Activated T-helper 1 cell treated with anti-CD3 and anti-CD28 coated beads, Interleukin-2, amount 50 U/mL, for 16 hours (primary cell): ENCODE measurements at places on chromosomes 5 and 9.

- DNase-seq, result no peak
These were observed 61.2 kb upstream of the JAK2 start for GRCh38 chr9:4923580-4924544.

- DNase-seq, result no peak
These were observed 92.0 kb upstream of the RAI14 start for GRCh38 chr5:34563931-34564709.

DNA sequence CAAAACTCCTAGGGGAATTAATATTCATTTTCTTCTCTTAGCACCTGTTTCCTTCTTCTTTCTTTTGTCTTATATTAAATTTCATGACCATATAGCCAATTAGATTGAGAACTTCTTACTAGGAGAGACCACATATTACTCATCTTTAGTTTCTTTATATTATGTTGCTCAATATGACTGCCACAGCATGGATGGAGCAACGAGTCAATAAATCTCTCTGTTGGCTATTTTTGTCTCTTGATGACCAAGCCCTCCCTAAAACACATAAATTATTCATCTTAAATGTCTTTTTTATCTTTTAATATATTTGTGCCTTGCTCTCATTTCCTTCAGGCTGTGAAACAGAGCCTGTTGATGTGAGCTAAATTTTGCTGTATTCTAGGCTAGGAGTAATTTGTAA, 123.0 kb downstream of the ADAMTSL1 start:
- DNase-seq, result no peak

- DNase-seq, result no peak
These were observed 617.8 kb upstream of the DMAC1 start for GRCh38 chr9:8417341-8417740.

DNA sequence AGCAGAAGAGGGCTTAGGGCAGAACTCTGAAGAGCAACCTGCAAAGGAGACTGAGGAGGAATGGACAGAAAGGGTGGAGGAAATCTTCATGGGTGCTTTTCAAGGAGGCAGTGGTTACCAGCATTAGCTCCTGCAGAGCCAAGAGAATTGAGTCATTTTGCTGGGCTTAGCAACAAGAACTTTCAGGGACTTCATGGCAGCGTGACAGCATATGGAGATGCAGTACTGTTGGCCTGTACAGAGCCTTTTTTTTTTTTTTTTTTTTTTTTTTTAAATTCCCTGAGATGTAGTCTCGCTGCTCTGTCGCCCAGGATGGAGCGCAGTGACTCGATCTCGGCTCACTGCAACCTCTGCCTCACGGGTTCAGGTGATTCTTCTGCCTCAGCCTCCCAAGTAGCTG, 296.0 kb upstream of the DMRT1 start:
- DNase-seq, result no peak

DNA sequence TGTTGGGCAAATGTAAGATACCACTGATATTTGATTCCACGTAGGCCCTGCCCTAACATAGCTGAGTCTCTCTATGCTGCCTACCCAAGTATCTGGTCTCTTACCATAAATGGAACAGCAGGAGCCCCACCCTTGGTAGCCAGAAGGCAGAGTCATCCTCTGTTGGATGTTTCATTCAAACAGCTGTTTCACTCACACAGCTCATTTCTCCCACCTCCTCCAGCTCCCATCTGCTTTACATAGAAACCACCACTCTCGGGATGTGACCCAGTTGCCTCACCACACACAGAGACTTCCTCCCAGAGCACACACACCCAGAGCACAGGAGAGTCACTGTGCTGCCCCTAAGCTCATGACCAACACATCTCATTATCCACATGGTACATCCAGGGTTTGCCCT, 165.3 kb downstream of the TMEM167A start:
- no peak for DNase-seq

GRCh38 chr9:127694890-127695720, 11.7 kb upstream of the CFAP157 start:
- DNase-seq, result no peak

- no peak for DNase-seq
These were observed 392.2 kb downstream of the IRX1 start for GRCh38 chr5:3987867-3988266.

GRCh38 chr5:155332618-155333017, 319.1 kb downstream of the KIF4B start:
- DNase-seq, result no peak

GRCh38 chr5:172920447-172920849, 38.8 kb upstream of the RPL26L1 start:
- no peak for DNase-seq

DNA sequence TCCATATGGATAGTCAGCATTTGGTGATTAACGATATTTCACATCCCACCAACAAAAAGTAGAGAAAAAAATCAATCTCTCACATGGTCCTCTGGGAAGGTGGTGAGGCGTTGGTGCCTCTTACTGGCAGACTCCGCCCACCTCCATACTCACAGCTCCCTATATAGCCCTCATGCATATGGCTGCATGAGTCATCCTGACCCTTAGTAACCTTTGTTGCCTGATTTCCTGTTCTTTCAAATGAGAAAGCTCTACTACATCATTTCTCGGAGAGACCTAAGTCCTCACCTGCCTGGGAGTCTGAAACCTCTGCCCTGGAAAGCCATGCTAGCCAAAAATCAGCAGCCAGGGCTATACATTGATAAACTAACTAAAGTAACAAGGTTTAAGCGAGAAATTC, 33.3 kb upstream of the ABCA1 start:
- DNase-seq, result peak; percentile 6

- DNase-seq, result no peak
These were observed 599.9 kb downstream of the ISL1 start for GRCh38 chr5:51983161-51983560.

DNA sequence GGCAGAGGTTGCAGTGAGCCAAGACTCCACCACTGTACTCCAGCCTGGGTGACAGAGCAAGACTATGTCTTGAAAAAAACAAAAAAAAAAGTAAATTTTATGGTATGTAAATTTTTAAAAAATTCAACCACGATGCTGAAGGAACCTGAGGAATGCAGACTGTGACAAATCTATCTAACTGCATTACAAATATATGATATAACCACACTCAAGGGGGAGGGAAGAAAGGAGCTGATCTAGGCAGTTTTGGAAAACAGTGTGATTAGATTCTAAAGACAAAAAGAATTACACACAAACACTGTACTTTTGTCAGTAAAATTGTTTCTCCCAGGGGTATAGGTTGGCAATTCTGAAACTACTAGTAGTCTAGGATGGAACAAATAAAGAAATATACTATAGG, 17.0 kb downstream of the LARS1 start:
- no peak for DNase-seq

GRCh38 chr5:112552791-112553190, 133.7 kb upstream of the EPB41L4A start:
- no peak for DNase-seq

DNA sequence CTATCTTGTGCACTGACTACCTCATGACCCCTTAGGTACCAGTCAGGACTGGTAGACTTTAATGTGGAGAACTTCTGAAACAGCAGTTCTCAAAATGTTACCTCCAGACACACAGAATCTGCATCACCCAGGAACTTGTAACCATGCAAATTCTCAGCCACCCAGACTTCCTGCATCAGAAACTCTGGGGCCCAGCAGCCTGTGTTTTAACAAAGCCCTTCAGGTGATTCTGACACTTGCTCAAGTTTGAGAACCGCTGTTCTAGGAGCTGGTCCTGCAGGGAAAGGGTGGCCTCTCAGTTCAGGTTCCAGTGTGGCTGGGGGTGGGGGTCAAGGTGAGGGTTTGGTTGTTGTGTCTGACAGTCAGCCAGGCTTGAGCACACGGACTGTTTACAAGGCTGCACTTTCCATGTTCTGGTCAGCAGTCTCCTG, 28.4 kb downstream of the ZFP62 start:
- DNase-seq, result no peak

GRCh38 chr5:175195698-175196656, 248.0 kb downstream of the DRD1 start:
- DNase-seq, result no peak

DNA sequence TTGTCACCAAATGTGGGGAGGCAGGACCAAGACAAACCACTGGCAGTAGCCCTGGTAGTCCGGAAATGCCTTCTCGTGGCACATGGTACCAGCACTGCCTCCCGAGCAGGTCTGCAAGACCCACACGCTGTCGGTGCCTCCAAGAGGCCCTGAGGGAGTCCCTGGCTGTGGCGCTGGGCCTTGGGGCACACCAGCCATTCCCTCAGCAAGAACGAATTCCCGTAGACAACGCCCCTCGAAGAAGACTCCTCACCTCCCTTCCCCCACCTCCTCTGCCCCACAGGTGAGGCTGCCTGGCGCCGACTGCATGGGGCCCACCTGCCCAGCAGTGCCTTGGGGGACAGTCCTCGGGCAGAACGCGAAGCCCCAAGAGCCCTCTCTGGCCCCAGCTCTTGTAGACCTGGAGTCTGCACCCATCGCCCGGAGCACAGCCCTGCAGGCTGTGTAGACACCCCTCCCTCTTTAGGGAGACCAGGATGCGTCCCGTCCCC, 56.0 kb downstream of the EXD3 start:
- DNase-seq, result no peak

GRCh38 chr5:68371607-68372006, 156.1 kb downstream of the PIK3R1 start:
- DNase-seq, result no peak

- DNase-seq, result no peak
These were observed 4.0 kb downstream of the MFAP3 start for GRCh38 chr5:154042766-154043165.

DNA sequence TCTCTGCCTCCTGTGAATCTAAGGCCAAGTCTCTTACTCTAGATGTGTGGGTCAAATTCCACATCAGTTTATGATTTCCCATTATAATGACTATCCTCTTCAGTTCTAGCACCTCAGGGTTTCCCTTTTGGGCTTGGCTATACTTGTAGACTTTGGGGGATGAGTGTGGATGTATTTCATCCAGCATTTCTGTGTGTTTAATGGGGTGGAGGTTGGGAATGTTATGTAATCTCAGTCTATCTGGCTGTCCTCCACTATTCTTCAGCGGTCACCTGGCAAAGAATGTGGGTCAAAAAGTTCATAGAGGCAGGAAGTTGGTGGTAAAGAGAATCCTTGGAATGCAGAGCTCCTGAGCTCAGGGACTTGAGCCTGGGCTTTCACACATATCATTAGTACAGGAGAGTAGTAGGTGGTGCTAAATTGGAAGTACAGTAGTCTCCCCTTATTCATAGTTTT, 64.9 kb downstream of the CFAP95 start:
- no peak for DNase-seq

DNA sequence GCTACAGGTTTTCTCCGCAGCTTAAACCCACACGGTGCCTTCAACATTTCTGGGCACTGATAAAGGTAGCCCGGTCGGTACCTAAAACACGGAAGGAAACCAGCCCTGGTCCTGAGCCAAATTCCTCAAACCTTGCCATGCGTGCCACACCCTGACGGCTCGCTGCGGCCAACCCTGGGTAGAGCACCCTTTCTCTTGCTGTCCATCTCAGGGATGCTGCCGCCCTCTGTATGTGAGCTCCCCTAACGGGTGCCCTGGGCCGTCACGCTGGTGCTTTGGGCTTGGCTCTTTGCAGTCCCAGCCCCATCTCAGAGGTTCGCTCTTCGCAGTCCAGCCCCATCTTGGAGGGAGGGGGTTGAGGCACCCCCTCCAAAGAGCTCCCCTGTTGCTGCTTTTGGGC, 43.9 kb downstream of the PNPLA7 start:
- DNase-seq, result no peak

- no peak for DNase-seq
These were observed 48.2 kb downstream of the FAM240B start for GRCh38 chr9:38671748-38672147.

DNA sequence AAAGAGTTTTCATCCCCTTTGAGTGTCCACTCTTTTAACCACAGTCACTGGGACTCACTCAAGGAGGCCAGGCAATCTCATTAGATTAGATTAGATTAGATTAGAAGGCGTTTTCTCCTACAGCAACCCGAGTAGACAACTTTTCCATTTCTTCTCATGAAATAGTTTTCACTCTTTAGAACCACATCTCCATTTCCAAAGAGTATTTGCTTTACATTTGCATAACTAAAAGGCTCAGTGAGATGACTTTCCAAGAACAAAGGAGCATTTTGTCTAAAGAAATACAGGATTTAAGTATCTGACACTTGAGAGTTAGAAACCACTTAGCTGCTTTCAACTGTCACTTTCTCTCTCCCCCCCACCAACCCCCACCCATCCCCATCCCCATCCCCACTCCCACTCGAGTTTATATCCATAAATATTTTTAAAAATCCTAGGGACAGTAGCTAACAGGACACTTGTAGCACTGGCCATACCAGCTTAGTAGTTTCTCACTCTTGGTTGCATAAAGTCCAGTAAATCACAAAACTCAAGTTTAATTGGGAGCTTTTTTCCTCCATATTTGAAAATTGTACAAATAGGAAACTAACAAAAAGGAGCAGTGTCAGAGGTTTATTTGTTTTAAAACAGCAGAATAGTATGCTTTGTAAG, 2202.9 kb upstream of the WWC1 start:
- no peak for DNase-seq

GRCh38 chr5:173271419-173271818, 36.4 kb upstream of the NKX2-5 start:
- DNase-seq, result no peak

DNA sequence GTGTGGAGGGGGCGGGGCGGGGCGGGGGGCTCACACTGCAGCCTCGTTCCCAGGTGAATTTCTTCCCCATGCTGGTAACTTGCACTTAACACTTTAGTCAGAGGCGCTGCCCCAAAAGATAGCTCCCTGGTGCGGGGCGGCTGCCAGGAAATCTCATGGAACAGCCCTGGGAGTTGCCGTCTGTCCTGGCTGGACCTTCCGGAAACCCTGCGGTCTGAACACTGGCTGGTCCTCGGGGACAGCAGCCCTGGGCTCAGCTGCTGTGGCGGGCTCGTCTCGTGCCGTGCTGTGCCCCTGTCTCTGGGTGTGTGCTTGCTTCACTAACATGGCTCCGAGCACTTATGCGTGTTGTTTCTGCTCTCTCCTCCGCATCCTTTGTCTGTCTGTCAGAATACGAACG, 25.8 kb downstream of the PTGES2 start:
- DNase-seq, result no peak

- no peak for DNase-seq
These were observed 143.4 kb upstream of the IER5L start for GRCh38 chr9:129321286-129322021.

GRCh38 chr9:127308652-127309434, 44.3 kb downstream of the GARNL3 start:
- no peak for DNase-seq

DNA sequence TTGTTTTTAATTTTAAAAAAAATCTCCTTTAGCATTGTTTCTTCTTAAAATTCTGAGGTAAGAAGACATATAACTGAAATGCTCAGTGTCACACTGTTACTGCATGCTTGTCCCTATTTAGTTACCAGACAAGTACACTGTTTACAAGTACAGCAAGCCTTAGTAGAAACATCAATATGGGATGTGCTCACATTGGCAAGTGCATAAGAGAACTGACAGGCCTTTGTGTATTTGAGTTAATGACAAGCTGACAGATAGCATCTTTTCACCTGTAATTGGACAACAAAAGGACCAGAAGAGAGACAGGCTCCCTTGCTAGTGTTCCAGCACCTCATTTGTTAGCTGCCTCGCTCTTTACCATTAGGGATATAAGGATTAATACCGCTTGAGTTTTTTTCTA, 63.6 kb downstream of the PDE4D start:
- no peak for DNase-seq
